ENCODE measurements at places on chromosomes 1 and 21. TPM values are rescaled to one million over a fixed set of nuclear protein-coding genes. Genes with fewer than 3 reads are reported as not detected.

DNA sequence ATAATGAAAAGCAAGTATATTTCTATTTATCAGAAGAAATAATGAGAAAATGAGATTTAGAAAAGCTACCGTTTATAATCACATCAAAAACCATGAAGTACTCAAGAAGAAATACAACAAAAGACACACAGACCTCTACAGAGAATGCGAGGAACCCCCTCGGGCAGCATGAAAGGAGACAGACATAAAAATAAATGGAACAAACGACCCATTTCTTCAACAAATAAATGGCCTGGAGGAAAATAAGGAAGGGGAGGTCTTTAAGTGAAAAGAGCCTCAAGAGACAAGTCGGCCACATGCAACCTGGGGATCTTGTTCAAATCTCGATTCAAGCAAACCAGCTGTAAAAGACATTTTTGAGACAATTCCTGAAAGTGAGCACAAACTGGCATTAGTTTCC lies 6.0 kb downstream of the CFAP74 start:
- DNase-seq, result no peak

GRCh38 chr1:23444104-23444533 lies 19.6 kb upstream of the TCEA3 start:
- DNase-seq, result no peak

The FAM151A gene
- not detected for total RNA-seq

GRCh38 chr1:167950569-167950968 lies 13.7 kb upstream of the MPC2 start:
- DNase-seq, result no peak

DNA sequence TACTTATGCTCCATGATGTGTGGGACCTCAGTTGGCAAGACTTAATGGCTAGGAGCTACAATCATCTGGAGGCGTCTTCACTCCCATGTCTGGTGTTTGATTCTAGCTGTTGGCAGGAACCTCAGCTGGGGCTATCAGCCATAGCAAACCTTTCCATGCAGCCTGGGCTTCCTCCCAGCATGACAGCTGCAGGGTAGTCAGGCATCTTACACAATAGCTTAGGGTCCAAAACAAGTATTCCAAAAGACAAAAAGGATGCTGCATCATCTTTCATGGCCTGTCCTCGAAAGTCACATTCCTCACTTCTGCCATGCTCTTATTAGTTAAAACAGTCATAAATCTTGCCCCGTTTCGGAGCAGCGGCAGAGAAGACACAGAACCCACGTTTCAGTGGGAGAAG lies 90.9 kb downstream of the LRRC8C start:
- no peak for DNase-seq

- DNase-seq, result no peak
These were observed 176.8 kb downstream of the HHIPL2 start for GRCh38 chr1:222370913-222371675.

DNA sequence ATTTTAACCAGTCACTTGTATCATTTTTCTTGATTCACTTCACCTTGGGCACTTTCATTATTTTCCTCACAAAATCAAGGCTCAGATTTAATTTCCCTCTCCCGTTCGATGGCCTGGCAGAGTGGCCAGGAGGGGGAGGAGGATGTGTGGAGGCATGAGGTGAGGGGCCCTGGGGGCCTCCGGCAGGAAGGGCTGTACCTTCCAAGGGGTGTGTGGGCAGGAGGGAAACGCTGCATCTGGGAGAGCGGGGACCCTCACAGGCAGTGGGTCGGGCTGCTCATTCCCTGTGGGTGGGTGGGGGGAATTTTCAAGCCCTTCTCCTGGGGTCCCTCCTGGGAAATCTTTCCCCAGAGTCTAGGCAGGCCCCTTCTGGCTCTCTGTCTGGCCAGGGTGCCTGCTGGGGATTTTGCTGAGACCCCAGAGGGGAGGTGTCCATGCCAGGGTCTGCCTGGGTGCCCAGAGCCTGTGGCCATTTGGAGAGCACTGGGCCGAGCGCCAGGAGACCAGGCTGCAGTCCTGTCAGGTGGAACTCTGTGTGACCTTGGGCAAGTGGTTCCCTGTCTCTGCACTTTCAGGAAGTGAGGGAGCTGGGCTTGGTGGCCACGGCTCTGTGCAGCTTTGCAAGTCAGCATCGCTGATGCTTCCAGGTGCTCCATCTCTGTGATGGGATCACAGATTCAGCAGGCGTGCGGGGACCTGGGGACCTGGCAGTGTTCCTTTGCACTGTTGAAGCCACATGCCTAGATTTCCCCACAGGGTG lies 81.9 kb upstream of the C1orf174 start:
- DNase-seq, result no peak

Measured in Caki2 (cell line).